ENCODE measurements at places on chromosomes 6 and 20.

- DNase-seq = no peak
Observed at GRCh38 chr20:62985444-62985778, 21.4 kb downstream of the BHLHE23 start.

- no peak for DNase-seq
Observed at GRCh38 chr20:32922466-32922865, 63.7 kb downstream of the EFCAB8 start.

GRCh38 chr20:47253872-47254271, 102.6 kb downstream of the ZMYND8 start:
- DNase-seq = no peak

- no peak for DNase-seq
Observed at GRCh38 chr6:155050311-155050710, 55.2 kb downstream of the TIAM2 start.

- no peak for DNase-seq
Observed at GRCh38 chr20:61604549-61604948, 352.5 kb downstream of the CDH4 start.

- no peak for DNase-seq
Observed at GRCh38 chr6:45759472-45759810, 256.2 kb downstream of the CLIC5 start.

GRCh38 chr6:71579902-71580301, 291.3 kb downstream of the OGFRL1 start:
- DNase-seq = no peak

DNA sequence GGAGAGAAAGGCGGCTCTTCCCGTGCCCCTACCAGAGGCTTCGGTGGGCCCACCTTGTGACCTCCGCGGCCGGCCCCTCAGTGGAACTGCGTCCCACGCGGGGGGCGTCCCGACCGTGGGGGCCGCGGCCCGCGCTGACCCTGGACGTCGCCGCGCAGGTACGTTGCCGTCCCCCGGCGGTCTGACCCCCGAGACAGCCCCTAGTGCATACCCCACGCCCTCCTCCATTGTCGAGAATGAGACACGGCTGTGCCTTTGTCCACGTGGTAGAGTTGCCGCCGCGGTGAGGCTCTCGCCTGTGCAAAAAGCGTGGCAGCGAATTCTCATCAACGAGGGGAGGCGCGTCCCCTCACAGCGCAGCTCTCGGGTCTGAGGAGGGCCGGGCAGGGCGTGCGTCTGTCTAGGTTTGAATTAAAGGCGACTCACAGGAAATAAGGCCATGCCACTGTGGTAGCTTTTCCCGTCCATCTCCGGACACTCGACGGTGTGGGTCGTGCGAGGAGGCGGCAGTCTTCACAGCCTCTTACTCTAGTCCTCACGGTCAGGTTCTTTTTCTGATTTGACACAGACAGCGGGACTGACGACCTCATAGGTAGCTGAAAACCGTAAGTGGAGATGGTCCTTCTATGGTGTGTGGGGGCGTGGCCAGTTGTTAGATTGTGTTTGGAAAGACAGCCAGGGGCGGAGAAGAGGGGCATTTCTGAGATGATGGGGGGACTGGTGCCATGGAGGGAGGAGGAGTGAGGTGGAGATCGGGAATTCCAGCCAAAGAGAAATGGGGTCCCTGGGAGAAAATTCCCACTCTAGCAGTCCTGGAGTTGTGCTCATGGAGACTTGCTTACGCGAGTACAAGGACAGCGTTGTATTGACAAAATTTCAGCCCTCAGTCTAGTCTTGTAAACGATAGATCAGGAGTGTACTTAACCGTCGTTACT, 580 bp downstream of the NXT1 start:
- peak; percentile 22 for DNase-seq

GRCh38 chr6:128889870-128890269, 6.9 kb downstream of the LAMA2 start:
- no peak for DNase-seq

- no peak for DNase-seq
Observed at GRCh38 chr20:20360464-20360863, 7.4 kb upstream of the INSM1 start.

- DNase-seq = no peak
Observed at GRCh38 chr6:106556368-106556960, 72.8 kb downstream of the RTN4IP1 start.

DNA sequence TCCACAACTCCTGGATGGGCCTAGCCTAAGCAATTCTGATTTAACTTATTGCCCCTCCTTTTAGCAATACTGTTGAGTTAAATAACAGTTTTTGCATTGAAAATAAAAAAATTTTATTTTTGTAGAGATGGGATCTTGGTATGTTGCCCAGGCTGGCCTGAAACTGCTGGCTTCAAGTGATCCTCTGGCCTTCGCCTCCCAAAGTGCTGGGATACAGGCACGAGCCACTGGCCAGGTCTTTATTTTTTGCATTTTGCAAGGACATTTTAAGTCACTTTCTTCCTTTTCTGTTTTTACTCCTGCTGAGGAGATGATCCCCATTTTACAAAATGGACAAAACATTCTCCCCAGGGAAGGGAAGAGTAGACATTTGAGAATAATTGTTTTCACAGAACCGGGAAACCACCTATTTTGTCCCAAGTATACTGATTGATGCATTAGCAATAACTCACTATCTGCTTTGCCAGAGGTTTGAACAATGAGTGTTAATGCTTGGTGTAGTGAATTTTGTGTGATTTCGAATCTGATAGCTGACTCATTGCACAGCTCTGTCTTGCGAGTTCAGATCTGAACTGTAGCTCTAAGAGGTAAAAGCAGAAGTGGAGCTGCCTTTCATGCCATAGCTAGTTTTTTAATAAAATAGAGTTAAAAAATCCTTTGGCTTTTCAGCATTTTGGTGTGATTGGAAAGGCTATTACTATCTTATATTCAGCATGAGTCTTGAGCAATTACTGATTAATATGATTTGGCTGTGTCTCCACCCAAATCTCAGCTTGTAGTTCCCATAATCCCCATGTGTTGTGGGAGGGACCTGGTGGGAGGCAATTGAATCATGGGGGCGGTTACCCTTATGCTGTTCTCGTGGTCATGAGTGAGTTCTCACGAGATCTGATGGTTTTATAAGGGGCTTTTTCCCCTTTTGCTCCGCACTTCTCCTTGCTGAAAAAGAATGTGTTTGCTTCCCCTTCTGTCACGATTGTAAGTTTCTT, 20.9 kb downstream of the IGF2R start:
- no peak for DNase-seq

DNA sequence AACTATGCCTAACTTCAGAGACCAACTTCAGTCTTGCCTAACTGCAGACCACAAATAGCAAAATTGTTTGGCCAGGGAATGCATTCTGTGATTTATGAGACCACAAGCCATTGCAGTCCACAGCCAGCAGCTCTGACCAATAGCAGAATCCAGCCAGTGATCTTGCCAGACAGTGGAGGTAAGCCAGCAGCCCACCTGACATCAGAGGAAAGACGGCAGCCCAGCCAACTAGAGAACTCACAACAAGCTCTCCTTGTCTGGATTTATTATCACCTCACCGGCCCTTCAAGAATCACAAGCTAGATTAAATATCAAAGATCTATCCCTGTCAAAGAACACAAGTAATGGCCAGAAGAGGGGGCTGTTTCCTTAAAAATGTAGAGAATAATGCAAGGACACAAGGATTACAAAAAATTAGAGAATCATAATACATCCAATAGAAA, 66.5 kb upstream of the SLC35F1 start:
- DNase-seq = no peak

- DNase-seq = no peak
Observed at GRCh38 chr6:106939848-106940247, 34.7 kb downstream of the CD24 start.

DNA sequence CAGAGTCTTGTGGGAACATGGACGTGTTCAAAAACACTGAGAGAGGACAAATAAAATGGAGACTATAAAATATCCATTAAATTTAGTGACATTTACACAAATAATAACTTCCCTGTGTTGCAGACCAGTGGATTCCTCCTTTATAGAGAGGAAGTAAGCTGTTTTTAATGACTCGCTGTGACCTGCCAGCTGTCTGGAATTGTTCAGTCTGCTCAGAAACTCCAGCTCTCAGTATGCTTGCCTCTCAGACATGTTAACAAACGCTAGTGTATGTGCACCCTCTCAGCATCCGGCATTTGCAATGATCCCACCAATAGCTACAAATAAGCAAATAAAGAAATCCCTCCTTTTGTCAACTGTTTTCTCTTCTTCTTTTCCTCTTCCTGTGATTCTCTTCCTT, 158.0 kb upstream of the TCF21 start:
- DNase-seq = no peak

- DNase-seq = no peak
Observed at GRCh38 chr6:116508527-116508926, 2.9 kb upstream of the CALHM5 start.

DNA sequence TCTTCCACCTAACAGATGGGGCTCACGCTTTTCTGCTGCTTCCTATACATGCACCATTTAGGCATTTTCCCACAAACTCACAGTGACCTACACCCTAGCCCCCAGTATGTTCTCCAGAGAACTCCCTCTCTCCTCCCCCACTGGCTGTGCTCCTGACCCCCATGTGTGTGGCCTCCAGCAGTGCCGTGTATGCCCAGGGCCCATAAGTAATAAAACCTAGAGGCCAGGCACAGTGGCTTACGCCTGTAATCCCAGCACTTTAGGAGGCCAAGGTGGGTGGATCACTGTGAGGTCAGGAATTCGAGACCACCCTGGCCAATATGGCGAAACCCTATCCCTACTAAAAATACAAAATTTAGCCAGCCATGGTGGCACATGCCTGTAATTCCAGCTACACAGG, 54.7 kb upstream of the NXT1 start:
- DNase-seq = no peak

DNA sequence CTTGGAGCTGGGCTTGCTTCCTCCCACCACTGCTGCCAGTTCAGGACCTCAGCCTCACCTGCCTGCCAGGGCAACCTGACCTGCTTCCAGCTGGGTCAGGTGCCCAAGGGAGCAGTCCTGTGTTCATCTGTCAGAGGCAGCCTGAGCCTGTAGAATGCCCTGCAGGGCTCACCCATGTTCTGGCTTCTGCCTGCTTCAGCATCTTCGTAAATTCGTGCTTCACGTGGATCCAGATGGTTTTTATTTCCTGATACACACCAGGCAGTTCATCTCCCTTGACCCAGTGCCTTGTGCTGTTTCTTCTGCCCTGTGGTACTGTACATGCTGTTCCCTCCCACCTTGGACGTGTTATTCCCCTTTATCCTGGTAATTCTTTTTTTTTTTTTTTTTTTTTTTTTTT, 50.2 kb downstream of the ARID1B start:
- DNase-seq = no peak

- no peak for DNase-seq
Observed at GRCh38 chr20:45423700-45424099, 7.8 kb downstream of the PIGT start.

GRCh38 chr6:170017603-170018320, 266.3 kb downstream of the ERMARD start:
- no peak for DNase-seq

DNA sequence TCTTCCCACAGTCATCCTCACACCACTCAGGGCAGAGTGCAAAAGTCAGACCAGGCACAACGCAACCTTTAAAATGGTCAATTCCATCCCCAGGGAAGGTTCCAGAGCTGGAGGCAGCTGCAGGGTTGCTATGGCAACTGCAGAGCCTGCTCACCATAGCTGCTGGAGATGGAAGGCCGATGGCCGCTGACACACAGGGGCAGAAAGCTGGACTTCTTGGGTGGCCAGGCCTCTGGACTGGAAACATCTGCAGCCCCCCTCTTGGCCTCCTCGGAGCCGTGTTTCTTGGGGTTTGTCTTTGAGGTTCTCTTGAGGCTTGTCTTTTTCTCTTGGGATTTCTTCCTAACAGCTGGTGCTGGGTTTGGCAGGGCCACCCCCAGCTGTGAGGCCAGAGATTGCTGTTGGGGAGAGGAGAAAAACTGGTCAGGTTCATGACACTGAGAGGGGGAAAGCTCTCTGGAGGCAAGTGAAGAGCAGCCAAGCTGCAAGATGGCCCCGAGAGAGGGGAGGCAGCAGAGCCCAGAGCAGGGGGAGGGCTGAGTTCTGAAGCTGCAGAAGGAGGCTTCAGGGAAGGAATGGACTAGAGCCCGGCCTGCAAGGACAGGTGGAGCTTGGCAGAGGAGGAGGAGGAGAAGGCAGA, 10.2 kb downstream of the BNIP5 start:
- DNase-seq = no peak

- DNase-seq = no peak
Observed at GRCh38 chr20:16260911-16261310, 312.3 kb downstream of the KIF16B start.

GRCh38 chr6:31859923-31860322, 2.7 kb downstream of the NEU1 start:
- DNase-seq = no peak

GRCh38 chr6:168410035-168410434, 30.9 kb upstream of the SMOC2 start:
- DNase-seq = no peak

DNA sequence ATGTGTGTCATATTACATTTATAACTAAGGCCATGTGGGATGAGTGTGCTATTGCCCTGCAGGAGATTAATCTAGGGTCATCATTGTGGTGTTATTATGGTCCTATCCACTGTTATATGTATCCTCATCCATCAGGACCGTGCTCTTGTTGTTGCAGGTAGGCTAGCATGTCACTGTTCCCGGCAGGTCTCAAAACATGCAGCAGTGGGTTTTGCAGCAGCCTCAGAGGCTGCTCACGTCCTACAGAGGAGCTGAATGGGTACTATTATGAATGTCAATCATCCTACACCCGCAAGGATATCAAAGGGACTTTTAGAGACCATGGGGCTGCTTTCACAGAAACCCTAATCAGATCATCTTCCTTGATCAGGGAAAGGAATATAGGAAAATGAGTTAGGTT, 318.2 kb downstream of the SAMD5 start:
- DNase-seq = no peak

DNA sequence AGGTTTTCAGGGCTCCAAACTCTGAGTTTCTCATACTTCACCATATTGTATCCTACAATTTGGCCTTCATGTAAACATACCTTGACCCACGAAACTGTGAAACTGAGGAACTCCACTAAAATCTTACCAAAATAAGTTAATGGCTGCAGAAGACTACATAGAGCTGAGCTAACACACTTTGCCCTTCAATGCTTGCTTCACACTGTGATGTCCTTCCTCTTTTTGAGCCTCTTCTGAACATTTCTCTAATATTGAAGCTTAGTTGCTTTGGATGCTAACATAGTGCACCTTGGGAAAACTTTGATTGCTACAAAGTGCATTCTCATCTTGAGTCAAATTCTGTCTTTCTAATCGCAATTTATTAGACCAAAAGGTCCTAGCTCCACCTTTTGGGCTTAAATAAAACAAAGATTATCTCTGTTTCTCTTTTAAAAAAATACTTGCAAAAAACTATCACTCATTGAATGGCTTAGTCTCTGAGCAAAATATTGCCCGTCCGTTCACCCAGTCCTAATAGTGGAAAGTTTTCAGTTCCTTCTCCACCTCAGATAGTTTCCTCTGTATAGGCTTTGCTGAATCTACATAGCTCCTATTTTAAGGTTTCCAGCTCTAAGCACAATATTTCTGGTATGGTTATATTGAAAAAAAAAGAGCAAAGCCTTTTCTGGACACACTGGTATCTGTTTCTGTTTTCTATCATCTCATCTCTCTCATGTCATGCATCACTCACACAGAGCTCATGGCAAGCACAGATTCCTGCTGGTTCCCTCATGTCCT, 494.6 kb downstream of the RFPL4B start:
- no peak for DNase-seq

Data from activated CD8-positive, alpha-beta memory T cell treated with anti-CD3 and anti-CD28 coated beads for 4 hours (primary cell).